ENCODE measurements at places on chromosomes 2 and 18.

- DNase-seq: no peak
Measured at GRCh38 chr2:138626148-138626547, 124.6 kb downstream of the SPOPL start.

DNA sequence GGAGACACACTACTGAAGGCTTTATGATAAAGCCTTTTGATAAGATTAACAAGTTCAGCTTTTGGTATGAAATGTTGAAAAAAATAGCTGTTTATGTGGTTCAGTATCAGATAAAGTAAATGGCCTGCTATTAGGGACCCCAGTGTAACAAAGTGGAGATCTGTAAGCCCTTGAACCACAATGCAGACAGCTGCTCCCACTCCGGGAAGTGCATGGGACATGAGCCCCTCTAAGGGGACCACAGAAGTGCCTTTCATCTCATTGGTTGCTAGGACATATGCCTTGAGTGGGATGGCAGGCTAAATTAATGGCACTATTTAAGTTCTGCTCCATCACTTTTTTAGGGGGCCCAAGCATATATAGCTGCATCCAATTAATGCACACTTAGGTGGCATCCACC lies 167.6 kb upstream of the SOX11 start:
- no peak for DNase-seq

- DNase-seq: no peak
Measured at GRCh38 chr18:306608-307255, 38.9 kb upstream of the THOC1 start.

GRCh38 chr2:29060441-29060840 lies 13.9 kb downstream of the PCARE start:
- DNase-seq: no peak
